ENCODE measurements at places on chromosomes 12 and 14.

GRCh38 chr14:68341411-68342212 is 451.3 kb downstream of the ZFP36L1 start:
- no peak for DNase-seq

GRCh38 chr14:89477391-89477790 is 60.4 kb upstream of the FOXN3 start:
- DNase-seq, result no peak

DNA sequence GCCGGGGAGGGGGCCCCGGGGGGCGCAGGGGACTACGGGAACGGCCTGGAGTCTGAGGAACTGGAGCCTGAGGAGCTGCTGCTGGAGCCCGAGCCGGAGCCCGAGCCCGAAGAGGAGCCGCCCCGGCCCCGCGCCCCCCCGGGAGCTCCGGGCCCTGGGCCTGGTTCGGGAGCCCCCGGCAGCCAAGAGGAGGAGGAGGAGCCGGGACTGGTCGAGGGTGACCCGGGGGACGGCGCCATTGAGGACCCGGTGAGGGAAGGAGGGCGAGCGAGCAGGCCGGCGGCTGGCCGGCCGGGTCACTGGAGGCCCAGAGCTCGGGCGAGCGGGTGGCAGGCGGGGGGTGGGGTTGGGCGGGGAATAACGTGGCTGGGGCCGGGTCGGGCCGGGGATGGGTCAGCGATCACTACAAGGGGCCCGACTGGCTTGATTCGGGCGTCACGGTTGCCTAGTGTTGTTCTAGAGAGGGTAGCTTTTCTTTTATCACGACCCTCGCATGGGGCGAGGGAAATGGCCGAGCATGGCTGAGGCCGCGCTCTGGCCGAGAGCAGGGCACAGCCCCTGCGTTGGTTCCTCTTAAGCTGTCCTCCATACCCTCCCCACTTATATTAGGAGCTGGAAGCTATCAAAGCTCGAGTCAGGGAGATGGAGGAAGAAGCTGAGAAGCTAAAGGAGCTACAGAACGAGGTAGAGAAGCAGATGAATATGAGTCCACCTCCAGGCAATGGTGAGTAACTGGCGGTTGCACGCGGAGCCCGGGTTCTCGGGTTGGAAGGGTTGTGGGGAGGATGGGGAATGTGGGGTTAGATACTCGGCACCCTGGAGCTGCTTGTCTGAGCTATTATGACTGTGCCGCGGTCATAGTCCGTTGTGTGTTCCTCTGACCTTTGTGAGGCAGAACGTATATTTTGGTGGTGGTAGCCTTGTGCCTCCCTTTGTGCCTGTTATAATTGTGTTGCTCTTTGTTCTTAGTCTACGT is 603 bp downstream of the PABPN1 start:
- peak; percentile 24 for DNase-seq

GRCh38 chr12:68630050-68630449 is 19.4 kb downstream of the RAP1B start:
- no peak for DNase-seq

- no peak for DNase-seq
These were observed 283.1 kb upstream of the FOXG1 start for GRCh38 chr14:28483506-28483905.

DNA sequence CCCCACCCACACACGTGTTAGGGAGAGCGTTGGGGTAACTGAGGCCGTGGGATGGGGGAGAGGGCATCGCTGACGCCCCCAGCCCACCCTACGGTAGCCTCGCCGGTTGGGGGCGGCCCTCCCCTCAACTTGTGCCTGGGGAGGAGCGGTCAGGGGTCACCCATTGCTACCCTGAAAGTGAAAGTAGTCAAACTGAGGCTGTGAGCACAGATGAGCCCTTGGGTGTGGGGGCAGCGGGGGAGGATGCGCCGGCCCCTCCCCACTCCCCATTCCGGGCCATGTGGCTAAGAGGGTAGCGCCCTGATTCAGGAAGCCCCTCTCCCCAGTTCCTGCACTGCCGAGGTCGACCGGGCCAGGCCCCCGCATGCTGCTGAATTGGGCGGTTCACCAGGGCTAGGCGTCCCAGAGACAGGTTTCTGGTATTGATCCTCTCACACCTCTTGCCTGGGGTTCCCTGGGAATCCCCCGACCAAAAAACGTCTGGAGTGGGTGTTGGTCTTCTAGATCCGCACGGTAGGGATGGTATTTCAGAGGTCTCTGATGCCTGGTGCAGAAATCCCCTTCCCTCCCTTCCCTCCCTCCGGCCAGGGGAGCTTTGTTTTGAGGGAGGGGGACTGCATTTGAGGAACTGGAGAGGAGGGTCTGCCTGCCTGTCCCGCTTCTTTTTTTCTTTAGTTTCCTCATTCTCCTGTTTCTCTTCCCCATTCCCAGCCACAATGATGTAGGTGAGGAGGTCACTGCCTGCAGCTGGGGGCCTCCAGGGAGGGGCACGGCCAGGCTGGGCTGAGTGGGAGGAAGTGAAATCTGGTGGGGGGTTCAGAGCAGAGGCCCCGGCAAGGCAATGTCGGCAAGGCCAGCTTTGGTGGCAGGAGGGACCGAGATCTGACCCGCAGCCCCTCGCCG is 1.0 kb downstream of the SH2B3 start:
- DNase-seq, result no peak

GRCh38 chr12:113594967-113595366 is 123.3 kb upstream of the LHX5 start:
- DNase-seq, result no peak

DNA sequence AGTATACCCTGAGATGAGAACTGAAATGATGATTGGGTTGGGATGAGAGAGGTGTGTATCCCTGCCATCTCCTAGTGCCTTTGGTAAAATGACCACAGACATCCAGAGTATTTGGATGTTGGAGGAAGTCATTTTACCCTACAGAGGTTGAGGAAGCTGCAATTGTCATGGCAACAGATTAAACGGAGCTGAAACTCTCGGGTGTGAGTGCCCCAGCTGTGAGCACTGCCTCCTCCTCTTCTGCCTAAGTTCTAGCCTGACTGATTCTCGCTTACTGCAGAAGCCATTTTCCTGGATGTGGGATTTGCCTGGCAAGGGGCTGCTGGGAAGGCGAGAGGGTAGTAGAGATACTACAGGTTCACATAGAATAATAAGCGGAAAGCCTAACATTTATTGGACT is 10.3 kb upstream of the PPP4R4 start:
- DNase-seq, result no peak

DNA sequence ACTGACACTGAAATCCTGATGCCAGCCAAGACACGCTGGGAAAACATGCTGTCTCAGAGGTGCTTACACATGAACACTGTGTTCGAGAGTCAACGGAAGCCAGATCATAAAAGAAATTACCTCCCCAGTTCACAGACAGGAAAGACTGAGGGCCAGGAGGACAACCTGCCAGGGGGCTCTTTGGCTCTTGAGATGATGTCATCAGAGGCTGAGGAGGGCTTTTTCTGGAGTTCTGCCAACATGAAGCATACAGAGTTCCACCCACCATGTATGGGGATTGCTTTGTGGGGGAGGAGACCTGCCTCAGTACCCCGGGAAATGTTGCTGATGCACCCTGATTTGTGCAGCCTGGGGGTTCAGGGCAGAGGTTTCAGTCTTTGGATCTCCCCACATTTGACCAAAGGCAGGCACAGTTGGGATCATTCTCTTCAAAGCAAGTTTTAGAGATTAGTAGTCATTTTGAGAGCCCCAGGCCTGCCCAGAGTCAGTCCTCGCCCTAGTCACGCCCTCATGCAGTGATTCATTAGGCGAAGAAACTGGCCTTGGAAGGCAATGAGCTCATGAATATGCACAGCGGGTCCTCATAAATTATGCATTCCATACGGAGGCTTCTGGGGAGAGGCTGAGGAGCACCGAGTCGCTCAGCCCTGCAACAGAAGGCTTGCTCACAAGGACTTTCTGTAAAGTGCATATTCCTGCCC is 34.9 kb upstream of the EML1 start:
- no peak for DNase-seq

GRCh38 chr14:94306047-94306978 is 13.2 kb upstream of the SERPINA10 start:
- no peak for DNase-seq

DNA sequence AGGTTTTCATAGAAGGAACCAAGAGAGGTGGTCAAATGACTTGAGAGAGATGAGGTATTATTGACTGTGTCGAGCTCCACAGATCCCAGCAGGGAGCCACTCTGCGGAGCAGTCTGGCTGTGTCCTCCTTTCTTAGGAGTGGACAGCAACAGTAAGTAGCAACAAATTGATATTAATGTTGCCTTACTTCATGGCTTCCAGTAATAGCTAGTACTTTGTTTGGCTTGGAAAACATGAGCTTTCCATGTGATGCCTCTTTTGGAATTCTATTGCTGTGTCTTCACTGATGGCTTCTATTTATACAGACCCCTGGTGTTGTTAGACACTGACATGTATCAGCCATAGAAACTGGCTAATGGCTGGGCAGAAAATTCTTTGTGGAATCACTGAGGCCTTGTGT is 531.2 kb upstream of the CCDC196 start:
- DNase-seq, result no peak

DNA sequence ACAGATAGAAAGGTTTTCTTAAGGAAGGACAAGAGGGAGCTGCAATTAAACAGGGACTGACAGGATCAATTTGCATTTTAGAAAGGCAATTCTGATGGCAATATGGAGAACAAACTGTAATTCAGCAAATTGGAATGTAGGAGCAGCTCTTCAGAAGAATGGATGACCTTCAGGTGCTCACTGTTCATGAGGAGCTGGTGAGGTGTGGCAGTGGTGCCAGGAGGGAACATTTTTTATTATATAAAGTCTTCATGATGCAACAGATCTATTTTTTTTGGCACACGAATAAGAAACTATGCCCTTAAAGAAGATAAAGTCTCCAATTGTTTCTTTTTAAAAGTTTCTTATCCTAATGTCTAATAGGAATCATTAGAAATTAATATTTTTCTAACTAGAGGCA is 151.7 kb downstream of the SLC38A4 start:
- DNase-seq, result no peak

GRCh38 chr14:33118668-33119067 is 180.0 kb downstream of the NPAS3 start:
- DNase-seq, result no peak

GRCh38 chr12:108356835-108357806 is 18.0 kb upstream of the CMKLR1 start:
- DNase-seq, result no peak

- DNase-seq, result no peak
These were observed 46.8 kb downstream of the MOK start for GRCh38 chr14:102258136-102258535.

DNA sequence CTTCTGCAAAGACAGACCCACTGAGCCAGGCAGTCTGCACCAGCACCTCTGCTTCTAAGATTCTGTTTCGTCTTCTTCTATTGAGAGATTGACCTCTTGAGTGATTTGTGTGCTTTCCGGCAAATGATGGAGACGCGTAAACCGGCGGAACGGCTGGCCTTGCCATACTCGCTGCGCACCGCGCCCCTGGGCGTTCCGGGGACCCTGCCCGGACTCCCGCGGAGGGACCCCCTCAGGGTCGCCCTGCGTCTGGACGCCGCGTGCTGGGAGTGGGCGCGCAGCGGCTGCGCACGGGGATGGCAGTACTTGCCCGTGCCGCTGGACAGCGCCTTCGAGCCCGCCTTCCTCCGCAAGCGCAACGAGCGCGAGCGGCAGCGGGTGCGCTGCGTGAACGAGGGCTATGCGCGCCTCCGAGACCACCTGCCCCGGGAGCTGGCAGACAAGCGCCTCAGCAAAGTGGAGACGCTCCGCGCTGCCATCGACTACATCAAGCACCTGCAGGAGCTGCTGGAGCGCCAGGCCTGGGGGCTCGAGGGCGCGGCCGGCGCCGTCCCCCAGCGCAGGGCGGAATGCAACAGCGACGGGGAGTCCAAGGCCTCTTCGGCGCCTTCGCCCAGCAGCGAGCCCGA is 703 bp downstream of the ASCL4 start:
- no peak for DNase-seq

- no peak for DNase-seq
These were observed 8.3 kb downstream of the RESF1 start for GRCh38 chr12:31967539-31967938.

DNA sequence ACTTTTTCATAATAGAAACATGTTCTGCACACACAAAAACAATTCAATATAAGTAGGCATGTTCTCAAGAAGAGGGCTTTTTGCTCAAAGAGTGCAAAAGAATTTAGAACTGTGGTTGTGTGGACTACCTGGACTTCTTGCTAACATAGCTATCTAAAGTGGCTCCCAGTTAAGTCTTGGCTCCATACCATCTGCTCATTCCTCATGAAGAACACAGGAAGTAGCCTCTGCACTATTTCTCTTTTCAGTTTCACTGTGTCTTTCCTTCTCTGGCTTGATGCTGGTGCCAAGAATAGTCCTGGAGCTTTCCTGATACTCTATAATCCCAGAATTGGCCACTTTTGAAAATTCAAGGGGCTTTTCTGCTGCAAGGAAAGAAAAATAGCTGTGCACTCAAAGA is 127.4 kb downstream of the CCER1 start:
- no peak for DNase-seq

- peak; percentile 22 for DNase-seq
These were observed 210.2 kb downstream of the PTPRO start for GRCh38 chr12:15532364-15532977.

DNA sequence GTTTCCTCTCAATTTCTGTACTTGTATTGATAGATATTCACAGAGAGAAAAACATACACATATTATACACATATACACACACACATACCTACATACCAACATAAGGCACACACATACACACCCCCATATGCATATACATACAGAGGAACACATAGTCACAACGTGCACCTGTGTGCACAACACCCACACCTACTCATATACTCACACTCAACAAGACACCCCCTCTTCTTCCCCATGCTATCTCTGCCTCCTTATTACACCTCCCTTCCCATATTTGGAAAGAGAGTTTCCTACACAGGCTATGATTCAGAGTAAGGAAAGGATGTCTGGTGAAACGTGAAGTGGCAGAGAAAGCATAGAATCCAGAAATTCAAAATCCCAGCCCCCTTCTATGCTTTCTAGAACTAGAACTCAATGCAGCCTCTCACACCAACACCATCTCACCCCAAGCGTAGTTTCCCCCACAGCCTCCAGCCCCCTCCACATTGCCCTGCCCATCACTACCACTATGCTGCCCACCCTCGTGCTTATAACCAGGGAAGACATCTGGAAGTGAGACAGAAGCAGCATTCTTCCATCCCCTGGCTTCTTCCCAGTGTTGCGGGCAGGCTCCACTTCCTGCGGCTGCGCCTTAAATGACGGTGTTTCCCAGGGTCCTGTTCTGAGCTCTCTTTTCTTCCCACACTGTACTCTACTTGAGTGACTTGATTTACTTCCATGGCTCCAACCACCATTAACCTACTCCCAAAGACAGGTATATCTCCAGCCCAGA is 2.4 kb downstream of the RNASE8 start:
- no peak for DNase-seq

GRCh38 chr12:96497855-96498254 is 8.5 kb downstream of the CFAP54 start:
- DNase-seq, result no peak

DNA sequence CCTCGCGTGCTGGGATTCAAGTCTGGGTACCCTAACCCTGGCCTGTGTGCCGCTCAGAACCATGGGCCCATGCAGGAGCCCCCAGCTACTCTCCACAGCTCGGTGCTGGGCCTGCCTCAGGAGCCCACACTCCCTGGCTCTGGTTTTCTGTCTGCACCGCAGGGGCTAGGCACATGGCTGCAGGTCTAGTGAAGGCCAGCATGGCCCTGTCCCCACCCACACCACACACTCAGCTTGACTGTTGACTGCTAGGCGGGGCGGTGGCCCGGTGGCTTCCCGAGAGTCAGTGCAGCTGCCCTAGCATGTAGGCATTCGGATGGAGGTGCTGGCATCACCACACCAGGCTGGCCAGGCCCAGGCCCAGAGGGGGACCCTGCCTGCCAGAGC is 7.9 kb downstream of the INF2 start:
- no peak for DNase-seq

Measured in NCI-H2107 (cell line).